Skeletal muscle cell (primary cell): ENCODE measurements at places on chromosomes 11 and 22.

DNA sequence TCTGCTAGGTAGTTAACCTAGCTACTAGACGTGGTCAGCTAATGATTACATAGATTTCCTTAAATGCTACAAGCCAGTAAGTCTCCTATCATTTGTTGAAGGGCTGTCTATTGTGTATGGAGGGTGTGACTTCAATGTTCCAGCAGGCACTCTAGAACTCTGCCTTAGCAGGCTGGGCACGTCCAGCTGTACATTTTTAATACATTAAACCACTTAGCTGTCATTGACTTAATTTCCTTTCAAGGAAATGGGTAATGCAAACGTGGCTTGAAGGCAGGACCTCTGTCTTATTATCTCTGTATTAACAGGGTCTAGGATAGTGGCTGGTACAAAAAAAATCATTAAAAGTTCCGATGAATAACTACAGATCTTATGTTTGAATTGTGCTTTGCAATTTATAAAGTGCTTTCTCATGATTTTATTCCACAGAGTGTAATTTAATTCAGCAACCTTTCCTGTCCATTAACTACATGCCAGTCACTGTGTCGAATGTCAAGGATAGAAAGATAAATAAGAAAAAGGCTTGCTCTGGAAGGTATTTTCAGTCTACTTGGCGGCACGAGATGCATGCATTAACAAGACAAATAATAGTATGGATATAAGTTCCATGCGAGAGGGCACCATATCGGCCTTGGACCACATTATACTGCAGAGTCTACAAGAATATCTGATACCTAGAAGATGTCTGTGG is 60.3 kb downstream of the APOL3 start:
- DNase-seq, result no peak

- DNase-seq, result no peak
Observed at GRCh38 chr11:79119491-79120284, 321.1 kb downstream of the TENM4 start.

DNA sequence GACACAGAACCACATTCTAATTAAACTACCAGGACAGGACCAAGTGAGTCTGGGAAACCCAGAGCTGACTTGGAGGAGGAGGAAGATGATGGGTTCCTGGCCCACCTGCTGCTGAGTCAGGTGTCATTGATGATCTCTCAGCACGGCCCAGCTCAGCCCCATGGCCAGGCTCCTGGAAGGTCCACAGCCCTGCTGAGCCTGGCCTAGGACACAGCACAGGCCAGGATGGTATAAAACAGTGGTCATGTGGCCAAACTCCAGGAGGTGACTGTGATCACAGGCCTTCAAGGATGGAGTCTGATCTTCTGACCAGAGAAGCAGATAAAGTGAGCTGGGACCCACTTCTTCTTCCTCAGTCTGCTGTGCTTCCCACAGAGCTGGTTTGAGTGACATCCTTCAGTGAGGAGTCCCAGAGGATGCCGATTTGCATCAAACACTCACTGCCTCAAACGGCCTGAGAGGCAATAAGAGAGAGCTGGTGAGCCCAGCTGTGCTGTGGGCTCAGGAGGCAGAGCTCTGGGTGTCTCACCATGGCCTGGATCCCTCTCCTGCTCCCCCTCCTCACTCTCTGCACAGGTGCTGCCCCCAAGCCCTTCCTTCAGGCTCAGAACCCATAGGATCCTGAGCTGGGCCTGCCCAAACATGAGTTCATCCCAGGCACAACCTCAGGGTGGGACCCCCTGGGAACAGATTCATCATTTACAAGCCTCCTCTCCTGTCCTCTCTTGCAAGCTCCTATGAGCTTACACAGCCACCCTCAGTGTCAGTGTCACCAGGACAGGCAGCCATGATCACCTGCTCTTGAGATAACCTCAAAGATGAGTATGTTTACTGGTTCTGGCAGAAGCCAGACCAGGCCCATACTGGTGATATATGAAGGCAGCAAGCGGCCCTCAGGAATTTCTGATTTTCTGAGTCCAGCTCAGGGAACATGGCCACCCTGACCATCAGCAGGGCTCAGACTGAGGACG is 37.7 kb upstream of the IGLL5 start:
- DNase-seq, result no peak

DNA sequence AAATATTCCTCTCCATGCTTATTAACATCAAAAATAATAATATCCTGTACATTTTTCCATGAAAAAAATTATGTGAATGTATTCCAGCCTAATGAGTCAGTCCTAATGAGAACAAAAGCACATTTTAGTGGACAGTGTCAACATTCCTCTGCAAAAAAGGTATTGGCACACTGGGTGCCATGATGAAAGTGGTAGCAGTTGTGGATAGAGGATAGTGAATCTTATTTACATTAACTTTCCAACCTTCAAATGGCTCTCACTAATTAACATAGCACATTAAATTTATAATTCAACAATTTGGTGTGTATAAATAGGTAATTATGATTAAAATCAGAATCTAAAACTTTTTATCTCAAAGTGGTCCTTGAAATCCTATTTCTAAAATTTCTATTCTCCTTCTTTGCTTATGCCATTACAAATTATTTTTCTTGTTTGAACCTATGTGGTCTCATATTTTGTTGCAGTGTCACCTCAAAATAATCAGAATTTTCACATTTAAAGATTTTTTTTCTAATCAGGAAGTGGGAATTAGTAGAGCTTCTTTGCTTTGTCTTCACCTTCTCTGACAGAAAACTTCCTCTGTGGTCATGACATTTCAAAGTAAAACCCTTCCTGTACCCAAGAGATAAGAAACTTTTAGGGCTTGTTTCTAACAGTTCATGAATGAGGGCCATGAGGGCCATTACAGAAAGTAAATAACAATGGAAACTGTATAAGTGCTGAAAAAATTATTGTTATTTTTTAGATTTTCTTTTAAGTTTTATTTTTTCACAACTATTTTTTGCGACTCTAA is 18.7 kb downstream of the SOX6 start:
- DNase-seq, result no peak

DNA sequence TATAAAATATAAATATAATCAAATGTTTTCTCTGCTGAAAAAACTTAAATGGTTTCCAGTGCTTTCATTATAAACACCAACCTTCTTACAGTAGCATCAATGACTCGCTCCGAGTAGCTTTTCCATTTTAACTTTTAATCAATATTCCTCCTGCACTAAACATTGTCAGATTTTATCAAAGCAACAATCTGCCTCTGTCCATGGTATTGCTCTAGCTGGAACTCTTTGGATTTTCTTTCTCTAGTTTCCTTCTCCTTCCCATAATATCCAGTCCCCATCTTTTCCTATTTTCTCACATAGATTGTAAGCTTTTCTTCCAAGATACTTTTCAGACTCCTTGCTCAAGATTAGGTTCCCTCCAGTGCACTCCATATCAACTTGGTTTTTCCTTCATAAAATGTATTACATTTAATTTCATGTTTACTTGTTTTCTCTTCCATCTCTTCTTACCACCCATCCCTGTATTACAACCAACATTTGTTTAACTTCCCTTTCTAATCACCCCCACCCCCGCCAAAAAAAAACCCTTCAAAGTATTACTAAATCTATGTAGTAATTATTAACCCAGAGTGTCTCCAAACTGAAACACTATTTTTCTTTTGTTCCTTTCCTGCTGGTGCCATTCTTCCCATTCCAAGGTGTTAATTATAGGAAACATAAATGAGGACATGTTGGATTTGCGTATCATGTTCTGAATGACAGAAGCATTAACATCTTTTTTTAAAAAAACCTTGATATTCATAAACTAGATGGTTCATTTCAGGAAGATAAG is 716.5 kb downstream of the NELL1 start:
- no peak for DNase-seq

DNA sequence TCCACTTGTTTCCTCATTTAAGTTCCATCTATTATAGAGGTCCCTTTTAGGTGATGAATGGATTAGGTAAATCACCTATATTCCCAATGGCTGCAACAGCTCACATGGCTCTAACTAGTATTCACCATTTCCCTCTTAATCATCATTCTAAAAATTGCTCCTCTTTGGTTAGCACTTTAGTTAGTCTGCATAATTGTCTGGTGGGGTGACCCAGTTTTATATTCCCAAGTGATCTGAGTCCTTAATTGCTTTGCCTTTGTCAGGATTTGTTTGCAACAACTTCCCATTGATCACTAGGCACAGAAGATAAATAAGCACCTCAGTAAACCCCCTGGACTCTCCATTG is 395.2 kb downstream of the RAB38 start:
- no peak for DNase-seq

DNA sequence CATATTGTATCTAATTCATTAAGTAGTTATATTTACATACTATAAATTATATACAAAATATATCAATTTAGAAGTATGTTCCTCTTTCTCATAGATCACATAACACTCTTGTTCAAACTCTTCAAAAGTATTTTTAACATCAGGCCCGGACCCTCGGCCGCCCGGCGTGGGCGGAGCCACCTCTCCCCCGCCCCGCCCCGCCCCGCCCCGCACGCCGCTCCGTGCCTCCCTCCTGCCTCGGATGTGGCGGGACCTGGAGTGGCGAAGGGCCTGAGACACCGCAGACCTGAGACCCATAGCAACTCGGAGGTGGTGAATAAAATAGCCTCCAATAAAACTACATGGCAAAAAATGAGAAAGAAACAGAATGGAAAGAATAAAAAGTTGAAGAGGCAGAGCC is 105.9 kb upstream of the BDNF start:
- no peak for DNase-seq

GRCh38 chr11:96538104-96538503 is 148.3 kb downstream of the JRKL start:
- no peak for DNase-seq

DNA sequence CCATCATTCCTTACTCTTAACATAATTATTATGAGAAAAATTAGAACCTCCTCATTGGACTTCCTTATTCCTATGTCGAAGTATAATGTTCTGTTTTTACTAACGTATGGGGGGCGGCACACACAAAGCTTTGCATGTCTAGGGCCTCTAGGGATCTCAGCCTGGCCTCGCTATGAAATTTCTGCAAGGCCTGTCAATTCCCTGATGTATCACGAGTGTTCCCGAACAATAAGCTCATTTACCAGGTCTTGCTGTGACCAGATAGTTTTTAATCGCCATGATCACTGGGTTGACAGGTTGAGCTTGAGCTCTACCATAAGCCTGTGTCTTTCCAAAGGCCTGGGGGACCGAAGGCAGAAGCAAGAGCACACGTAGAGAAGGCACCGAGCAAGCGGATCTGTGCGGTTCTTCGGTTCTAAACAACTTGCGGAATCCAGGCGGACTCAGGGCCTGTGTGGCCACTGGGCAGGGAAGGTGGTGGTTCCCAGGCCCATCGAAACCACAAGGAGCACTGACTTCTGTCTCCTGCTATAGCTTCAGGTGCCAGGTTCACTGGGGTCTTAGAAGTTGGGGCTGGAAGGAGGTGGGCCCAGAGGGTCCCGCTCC is 10.4 kb upstream of the FXYD2 start:
- DNase-seq, result no peak

GRCh38 chr11:91686700-91687099 is 537.9 kb upstream of the FAT3 start:
- no peak for DNase-seq

- DNase-seq, result no peak
Observed at GRCh38 chr22:25497716-25498115, 66.8 kb upstream of the GRK3 start.

- DNase-seq, result no peak
Observed at GRCh38 chr11:31761636-31762035, 49.5 kb downstream of the PAX6 start.

- DNase-seq, result no peak
Observed at GRCh38 chr11:122822241-122822640, 16.1 kb upstream of the CRTAM start.

GRCh38 chr22:19902245-19902715 is 39.3 kb upstream of the COMT start:
- no peak for DNase-seq

- peak; percentile 69 for DNase-seq
Observed at GRCh38 chr11:10294290-10294953, 403 bp upstream of the SBF2 start.

- DNase-seq, result no peak
Observed at GRCh38 chr11:86219311-86220193, 25.0 kb upstream of the EED start.

DNA sequence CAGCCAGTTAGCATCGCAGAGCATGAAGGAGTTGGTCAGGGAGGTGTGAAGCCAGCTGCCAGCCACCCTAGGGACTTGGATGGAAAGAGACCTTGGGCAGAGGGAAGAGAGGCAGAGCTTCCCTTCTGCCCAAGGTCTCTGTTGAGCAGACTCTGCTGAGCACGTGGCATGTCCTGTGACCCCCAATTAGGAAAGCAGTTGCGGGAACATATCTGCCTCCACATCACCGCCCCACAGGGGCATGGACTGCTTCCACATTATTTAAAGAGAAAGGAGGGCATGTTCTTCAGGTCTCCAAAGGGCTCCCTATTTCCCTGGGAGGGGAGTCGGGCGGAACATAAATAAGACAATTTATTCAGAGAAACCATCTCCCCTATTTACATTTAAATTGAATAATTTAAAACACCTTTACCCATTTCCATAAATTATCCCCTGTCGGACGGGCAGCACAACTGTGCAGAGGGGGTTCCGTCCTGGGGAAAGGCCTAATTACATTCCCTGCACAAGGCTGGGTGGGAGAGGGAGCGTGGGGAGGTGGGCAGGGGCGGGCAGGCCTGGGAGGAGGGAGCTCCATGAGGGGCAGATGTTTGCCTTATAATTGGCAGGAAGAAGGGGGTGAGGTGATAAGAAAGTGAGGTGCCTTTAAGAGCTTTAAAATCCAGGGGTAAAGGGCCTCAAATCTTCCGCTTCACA is 88.8 kb upstream of the THY1 start:
- no peak for DNase-seq

DNA sequence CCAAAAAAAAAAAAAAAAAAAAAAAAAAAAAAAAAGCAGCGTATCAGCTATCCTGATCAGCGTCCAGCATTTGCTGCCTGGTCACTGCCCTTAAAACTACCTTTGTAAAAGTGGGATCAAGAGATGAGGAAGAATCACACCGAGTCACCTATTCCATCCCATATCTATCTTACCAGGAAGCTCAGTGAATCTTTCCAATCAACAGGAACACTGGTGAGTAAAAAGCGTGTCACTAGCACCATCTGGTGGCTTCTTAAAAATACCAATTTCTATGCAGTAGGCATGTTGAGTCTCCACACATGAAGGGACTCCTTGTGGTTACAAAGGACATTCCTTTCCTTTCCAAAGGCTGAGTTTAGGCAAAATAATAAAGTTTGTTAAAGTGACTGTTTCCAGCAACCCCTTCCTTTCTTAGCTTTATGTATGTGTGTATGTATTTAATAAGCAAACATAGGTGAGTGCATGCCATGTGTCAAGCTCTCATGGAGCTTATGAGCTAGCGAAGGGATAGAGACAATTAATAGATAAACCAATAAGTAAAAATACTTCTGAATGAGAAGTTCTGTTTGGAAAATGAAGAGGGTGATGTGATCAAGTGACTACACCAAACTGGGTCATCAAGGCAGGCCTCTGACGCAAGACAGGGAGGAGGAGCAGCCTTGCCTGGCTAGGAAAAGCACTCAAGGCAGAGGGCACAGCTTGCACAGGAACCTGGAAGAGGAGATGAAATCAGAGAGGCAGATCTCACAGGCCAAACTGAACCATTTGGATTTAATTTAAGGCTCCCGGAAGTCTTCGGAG is 13.9 kb upstream of the TP53AIP1 start:
- DNase-seq, result no peak

- DNase-seq, result no peak
Observed at GRCh38 chr11:60756307-60757032, at the start of gene MS4A15. Gene MS4A15, plus strand, starts transcription at chr11:60756867. Its CDS starts 6,867 bp downstream, at chr11:60763734.

- DNase-seq, result no peak
Observed at GRCh38 chr22:22458896-22459588, 49.5 kb downstream of the ZNF280B start.
